Fibroblast of upper back skin (primary cell): ENCODE measurements at places on chromosomes 12 and 14.

GRCh38 chr14:103067231-103067954 is 10.0 kb upstream of the CDC42BPB start:
- DNase-seq = peak; percentile 31

DNA sequence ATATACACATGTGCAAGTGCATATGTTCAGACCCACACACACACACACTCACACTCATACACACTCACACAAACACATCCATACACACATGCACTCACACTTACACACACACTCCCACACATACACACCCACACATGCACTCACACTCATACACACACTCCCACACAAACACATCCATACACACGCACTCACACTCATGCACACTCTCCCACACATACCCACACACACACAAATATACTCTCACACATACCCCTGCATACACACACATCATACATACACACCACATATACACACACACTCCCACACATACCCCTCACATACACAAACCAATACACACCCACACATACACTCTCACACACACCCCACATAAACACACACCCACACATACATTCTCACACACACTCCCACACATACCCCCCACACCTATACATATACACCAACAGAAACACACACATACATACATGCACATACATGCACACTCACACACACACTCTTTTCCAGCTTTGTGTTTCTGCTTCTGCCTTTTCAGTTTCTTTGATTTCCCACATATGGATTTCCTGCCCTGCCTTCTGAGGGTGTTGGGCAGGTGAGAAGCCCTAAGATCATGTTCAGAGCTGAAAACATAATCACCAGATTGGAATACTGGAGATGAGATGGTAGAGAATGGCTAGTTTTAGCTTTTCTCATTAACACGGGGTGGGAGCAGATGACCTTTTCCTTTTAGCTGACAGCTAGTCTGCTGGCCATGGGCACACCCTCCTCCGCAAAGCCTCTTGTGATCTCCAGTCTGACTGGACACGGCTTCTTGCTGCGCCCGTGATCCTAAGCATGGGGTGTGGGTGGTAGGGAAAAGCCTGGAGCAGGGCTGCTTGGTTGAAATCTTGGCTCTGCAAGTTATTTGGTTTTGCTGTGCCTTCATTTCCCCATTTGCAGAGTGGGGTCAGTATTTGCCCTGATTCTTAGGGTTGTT is 214.0 kb downstream of the CHST11 start:
- no peak for DNase-seq

DNA sequence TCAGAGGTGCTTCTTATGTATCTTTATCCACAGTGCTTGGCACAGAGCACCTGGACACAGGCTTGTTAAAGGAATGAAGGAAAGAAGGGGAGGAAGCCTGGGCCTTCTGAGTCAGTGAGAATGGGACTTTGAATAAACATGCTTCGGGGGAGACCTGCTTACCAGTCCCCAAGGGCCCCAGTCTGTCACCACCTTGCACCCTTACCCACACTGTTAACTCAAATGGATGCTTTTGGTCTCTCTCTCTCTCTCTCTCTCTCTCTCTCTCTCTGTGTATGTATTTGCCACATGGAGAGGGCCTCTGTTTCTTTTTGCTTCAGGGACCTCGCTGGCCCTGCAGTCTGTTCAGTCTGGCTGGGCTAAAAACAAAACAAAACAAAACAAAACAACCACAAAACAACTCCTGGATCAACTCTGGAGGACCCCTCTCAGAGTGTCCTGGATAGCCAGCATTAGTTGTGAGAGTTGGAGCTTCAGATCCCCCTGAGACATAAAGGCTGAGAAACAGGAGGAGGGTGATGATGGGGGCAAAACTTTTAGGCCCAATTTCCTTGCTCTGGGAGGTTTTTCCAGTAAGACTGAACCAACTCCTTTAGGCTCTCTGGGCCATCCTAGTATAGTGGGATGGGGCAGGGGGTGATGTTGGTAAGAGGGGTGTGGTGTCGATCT is 1.9 kb downstream of the KIF5A start:
- DNase-seq = no peak

GRCh38 chr12:130856088-130856487 is 15.8 kb upstream of the RAN start:
- no peak for DNase-seq

DNA sequence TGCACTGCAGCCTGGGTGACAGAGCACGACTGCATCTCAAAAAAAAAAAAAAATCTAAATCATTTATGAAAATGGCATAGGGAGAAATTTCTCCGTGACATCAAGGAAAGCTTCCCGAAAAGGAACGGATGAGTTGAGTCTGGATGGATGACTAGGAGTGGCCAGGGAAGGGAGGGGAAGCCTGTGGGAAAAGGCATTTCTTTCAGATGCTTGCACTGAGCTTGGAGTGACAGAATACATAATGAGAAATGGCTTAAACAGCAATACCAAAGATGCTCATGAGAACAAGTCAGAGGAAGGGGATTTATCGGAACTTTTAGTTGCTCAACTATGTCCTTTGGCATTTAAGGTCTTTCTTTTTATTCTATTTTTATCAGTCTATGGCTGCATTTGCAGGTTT is 1369.2 kb upstream of the TMEM132C start:
- DNase-seq = no peak

DNA sequence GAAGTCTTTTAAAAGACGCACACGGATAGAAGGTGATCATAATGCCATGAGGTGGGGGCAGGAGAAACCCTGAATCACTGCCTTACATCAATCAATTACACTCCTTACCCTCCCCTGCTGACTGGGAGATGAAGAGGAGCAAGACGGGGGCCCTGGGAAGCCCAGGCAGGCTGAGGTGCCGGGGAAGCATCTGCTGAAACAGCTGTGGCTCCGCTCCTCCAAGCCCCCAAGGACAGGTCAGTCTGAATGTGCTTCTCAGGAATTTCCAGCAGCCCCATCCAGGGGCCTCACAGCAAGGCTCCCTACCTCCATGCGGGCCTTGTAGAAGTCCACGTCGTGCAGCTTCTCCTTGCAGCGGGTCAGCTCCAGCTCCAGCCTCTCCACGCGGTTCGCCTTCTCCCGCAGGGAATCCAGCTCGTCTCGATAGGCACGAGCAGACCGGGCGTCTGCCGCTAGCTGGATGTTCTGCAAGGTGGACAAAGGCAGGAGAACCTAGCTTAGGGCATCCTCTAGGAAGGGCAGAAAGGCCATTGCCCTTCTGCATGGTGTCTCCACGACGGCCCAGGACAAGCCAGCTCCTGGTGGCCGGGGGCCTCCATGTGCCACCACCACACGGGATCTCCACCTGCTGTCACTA is 79.8 kb downstream of the CCDC88C start:
- no peak for DNase-seq

- DNase-seq = no peak
These were observed 352.1 kb downstream of the ATP23 start for GRCh38 chr12:58293308-58293982.

DNA sequence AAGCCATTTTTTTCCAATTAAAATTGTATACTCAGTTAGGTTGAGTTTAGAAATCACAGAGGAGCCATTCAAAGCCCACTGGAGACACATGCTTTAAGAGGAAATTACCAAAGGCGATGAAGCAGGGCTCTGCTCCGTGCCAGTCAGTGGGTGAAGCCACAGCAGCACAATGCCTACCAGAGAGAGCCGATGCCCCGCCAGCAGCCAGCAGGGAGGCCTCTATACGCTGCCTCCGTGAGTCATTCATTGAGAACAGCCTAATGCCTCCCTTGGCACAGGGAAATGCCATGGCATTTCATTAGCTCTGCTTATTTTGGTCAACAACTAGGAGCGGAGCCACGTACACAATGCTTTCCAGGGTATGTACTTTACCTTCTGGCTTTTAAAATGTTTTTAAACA is 197.8 kb upstream of the FRMD6 start:
- no peak for DNase-seq

GRCh38 chr14:64081174-64081746 is 212.9 kb downstream of the ESR2 start:
- DNase-seq = no peak

GRCh38 chr12:131900397-131900796 is 6.0 kb downstream of the ULK1 start:
- DNase-seq = no peak

- DNase-seq = no peak
These were observed 22.7 kb upstream of the PRIMA1 start for GRCh38 chr14:93811020-93811419.

DNA sequence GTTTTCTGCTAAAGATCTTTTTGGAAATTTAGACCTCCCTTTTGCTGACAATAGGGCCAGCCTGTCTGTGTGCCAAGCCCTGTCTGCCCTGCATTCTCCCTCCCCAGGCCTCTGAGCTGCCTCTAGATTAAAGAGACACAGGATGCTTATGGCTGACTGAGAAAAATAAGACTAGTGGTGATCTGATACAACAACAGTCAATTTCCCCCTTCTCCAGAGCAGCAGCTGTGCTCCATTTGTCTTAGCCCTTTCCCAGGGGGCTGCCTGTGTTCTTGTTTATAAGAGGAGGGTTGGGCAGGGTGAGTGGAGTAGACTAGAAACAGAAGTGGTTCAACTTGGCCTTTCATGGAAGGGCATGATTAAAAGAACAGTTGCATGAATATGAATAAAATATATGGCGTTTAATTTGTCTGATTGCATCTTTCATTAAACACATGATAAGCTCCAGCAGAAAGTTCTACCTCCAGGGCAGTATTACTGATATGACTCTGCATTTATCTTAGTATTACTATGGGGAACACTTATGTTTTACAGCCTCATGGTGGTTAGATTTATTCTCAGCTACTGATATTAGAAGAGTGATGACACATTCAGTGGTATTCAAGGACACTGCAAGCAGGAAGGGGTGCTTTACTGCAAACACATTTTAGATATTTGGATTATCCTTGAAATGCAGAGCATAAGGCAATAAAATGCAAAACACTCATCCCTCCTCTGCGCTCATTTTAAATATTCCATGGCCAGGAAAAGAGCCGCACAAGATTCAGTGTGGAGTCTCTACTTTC is 150.2 kb upstream of the CLEC14A start:
- DNase-seq = peak; percentile 94

GRCh38 chr12:27682534-27682933 is 13.7 kb upstream of the REP15 start:
- DNase-seq = peak; percentile 29

- DNase-seq = peak; percentile 50
These were observed 645.5 kb upstream of the NOVA1 start for GRCh38 chr14:27243365-27243764.

- DNase-seq = no peak
These were observed 120.5 kb downstream of the RIMBP2 start for GRCh38 chr12:130595566-130595965.

GRCh38 chr12:22271023-22271422 is 63.5 kb downstream of the ST8SIA1 start:
- DNase-seq = peak; percentile 92

GRCh38 chr14:31181271-31181670 is 26.3 kb downstream of the HECTD1 start:
- no peak for DNase-seq

GRCh38 chr14:62209287-62209899 is 447.2 kb downstream of the SNAPC1 start:
- peak; percentile 89 for DNase-seq

- DNase-seq = peak; percentile 26
These were observed 947 bp upstream of the LRRC9 start for GRCh38 chr14:59918824-59919569.

DNA sequence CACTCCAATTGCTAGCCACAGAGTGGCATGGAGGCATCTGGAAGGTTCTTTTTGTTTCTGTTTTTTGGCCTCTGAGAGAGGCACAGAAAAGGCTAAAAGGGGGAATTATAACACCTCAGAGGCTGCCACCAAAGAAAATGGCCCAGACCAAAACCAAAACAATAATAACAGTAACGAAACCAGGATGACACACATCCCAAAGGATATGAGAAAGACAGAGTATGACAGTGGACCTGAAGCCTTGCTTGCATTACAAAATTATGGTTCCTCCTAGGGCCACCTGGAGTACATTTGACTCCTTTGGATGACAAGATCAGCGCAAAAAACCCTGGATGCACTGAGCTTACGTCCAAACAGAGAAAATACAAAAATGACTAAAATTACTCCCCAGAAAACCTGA is 152.7 kb downstream of the AEBP2 start:
- no peak for DNase-seq

DNA sequence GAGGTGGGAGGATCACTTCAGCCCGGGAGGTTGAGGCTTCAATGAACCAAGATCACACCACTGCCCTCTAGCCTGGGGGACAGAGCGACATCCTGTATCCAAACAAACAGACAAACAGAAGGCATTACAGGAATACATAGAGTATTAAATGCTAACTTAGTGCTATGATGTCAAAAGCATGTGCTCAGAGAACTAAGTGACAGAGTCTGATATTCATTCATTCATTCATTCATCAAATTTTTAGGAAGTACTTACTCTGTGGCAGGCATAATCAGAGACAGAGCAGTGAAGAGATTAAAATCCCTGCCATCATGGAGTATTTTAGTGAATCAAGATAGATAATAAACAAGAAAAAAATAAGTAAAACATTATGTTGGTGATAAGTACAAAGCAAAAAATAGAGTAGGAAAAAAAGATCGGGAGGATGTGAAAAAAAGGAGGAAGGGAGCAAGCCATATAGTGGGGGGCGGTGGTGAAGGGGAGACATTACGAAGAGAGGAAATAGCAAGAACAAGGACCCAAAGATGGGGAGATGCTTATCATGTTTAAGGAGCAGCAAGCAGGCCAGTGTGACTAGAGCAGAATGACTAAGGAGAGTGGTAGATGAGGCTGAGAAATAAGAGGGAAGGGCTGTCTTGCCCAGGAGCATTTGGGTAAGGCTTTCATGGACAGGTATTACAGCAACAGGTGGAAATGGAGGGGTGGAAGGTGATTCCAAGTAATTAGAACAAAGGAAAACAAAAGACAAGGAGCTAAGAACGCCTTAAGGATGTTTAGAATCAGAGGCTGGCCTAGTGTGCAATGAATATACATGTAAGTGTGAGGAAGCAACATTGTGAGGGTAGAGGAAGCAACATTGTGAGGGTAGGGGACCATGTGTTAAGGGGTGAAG is 2.8 kb downstream of the MAP4K5 start:
- DNase-seq = no peak

GRCh38 chr14:96585672-96586013 is 83.5 kb downstream of the PAPOLA start:
- DNase-seq = no peak
